ENCODE measurements at places on chromosomes 11 and 22.

DNA sequence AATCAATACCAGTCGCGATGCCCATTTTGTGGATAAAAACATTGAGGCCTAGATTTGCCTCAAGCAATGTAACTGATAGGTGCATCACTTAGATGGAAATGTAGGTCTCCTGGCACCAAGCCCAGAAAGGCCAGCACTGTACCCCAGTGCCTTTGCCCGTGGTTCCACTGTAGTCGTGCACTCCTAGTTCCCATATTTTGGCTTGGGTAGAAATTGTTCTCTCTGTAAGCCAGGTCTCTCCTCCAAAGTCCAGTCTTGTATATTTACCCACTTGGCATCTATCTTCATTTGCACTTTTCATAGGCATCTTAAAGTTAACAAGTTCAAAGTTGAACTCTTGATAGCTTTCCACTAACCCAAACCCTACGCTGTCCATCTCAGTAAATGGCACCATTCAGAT is 41.6 kb upstream of the DMC1 start:
- no peak for DNase-seq

DNA sequence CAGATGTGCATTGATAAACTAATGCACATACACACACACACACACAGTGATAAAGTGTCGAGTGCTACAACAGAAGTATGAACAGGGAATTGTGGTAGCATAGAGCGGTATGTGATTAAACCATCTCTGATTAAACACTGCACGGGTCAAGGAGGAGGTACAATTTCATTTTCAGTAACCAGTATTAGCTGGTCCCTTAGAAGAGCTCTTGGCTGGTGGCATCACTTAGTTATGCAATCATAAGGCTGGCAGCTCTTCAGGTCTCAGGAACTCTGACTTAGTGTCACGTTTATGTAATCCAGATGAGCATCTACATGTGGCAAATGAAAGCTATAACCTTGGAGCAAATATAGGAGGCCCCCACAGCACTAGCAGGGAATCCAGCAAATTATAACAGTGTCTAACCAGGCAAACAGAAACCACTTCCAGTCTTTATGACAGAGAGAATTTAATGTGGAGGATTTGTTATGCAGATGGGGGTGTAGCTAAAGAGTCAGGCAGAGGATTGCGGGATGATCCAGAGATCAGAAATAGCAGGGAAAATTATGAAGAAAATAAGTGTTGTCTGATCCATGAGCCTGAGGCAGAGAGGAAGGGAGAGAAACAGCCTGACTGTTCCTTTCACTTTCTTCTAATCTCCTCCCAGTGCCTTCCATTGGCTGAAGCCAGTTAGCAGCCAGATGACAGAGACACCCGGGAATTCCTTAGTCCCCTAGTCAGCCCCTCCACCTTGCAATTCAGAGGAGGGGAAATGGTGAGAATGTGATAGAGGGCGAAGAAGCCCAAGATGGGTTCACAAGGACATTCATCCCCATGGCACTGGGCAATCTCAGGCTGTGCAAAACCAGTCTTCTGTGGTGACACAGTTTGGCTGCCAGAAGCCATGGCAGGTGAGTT is 533.1 kb upstream of the TENM4 start:
- peak; percentile 31 for DNase-seq

GRCh38 chr11:117443266-117444186 is 115.9 kb downstream of the CEP164 start:
- peak; percentile 59 for DNase-seq

DNA sequence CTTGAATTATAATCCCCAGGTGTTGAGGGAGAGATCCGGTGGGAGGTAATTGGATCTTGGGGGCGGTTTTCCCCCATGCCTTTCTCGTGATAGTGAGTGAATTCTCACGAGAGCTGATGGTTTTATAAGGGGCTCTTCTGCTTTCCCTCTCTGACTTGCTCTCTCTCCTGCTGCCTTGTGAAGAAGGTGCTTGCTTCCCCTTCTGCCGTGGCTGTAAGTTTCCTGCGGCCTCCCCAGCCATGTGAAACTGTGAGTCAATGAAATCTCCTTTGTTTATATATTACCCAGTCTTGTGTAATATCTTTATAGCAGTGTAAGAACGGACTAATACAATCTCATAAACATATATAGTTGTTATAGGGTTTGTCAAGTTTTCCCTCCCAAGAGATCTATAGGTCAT is 32.8 kb downstream of the KCNE3 start:
- no peak for DNase-seq

- DNase-seq, result no peak
Observed at GRCh38 chr22:39686776-39687525, 116.4 kb downstream of the CACNA1I start.

DNA sequence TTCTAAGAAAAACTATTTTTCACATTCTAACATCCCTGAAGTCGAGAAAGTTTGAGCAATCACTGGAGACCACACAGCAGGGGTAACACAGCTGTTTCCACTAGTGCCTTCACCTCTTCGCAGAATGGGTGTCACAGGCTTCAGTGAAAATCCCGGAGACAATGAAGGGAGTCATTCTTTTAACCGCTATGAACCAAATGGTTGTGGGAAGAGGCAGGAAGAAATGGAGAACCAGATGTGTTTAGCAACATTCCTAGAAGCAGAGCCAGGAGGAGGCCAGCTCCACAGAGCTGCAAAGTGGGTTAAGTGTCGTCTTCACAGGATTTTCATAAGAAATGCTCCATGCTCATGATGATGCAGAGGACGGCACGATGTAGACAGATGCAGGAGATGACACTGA is 221.1 kb downstream of the LARGE1 start:
- DNase-seq, result no peak

DNA sequence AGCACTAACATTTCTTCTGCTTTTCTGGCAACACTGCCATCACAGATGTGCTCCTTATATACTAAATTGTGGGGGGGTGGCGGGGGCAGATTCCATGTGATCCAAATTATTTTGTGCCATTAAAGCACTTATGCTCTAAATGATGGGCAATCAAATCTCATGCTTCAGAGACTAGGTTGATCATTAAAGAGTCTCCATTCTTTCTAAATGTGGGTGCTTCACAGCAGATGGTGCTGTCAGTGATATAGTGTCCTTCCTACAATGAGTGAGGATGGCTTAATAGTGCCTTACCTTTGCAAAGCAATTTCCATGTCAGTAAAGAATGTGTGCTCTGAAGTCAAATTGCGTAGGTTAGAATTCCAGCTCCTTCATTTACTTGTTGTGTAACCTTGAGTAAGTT is 589.8 kb downstream of the ETS1 start:
- DNase-seq, result no peak

- DNase-seq, result no peak
Observed at GRCh38 chr11:72562431-72562830, 111.8 kb downstream of the PDE2A start.

- no peak for DNase-seq
Observed at GRCh38 chr11:1303126-1303821, 6.2 kb downstream of the TOLLIP start.

- DNase-seq, result no peak
Observed at GRCh38 chr22:24090581-24090980, 79.5 kb downstream of the CABIN1 start.

DNA sequence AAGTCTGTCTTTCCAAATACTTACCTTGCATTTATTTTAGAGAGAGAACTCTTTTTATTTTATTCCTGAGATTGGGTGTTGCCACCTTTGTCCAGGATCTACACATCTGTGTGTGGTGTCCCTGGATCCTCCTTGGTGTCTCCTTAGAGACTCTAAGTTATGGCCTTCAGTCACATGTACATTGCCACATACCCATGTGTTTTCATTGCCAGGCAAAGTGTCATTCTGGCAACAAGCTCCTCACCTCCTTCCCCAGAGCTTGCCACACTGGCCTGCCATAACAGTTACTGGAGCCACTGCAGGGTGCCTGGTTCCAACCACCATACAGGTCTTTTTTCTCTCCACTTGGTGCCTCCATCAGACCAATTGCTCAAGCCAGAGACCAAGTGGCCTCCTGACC is 379.7 kb downstream of the NTM start:
- no peak for DNase-seq

DNA sequence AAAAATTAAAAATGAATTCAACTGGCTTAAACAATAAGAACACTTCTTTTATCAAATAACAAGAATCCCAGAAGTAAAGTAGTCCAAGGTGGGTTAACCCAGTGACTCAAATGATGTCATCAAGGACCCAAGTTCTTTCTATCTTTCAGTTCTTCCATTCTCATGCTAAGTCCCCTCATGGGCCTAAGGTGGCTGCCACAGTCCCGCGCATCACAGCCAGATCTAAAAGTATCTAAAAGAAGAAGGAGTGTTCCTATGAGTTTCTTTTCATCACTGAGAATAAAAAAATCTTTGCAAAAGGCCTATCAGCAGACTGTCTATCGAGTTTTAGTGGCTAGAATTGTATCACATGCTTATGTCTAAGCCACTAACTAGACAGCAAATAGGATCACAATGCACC is 37.2 kb upstream of the LDLRAD3 start:
- DNase-seq, result no peak

- no peak for DNase-seq
Observed at GRCh38 chr11:3707176-3707575, 36.0 kb upstream of the CHRNA10 start.

DNA sequence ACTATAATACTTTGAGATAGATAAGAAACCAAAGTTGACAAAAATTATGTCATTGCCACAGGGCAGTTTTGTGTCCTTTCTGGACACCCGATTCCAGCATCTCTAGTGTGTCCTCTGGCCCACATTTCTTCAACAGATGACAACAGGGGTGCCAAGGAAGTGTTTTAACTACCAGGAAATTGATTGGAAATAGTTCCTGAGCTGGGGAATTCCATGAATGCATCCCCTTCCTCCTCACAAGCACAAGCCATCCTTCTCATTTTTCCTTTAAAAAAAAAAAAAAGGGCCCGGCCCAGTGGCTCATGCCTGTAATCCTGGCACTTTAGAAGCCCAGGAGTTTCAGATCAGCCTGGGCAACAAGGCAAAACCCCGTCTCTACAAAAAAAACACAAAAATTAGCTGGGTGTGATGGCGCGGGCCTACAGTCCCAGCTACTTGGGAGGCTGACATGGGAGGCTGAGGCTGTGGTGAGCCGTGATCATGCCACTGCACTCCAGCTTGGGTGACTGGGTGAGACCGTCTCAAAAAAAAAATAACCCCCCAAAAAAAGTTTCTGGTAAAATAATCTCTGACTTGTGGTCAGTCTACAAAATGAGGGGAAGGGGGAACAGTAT is 797 bp upstream of the B3GAT3 start:
- no peak for DNase-seq

DNA sequence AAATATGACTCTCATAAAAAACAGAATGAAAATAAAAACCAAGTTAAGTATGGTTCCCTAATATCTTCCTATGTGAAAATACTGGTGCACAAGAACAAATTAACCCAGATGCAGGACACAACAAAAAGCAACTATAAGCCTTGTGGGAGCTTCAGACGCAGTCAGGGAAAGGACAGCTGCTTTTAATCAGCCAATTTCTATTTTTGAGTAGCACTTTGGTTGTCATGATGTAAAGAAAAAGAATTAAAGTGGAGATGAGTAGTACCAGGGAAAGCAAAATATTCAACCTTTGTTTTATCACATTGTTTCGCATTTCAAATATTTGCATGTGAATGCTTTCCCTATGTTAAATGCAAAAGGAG is 339.9 kb downstream of the SOX6 start:
- DNase-seq, result no peak

- no peak for DNase-seq
Observed at GRCh38 chr11:119472186-119472855, 49.3 kb upstream of the THY1 start.

DNA sequence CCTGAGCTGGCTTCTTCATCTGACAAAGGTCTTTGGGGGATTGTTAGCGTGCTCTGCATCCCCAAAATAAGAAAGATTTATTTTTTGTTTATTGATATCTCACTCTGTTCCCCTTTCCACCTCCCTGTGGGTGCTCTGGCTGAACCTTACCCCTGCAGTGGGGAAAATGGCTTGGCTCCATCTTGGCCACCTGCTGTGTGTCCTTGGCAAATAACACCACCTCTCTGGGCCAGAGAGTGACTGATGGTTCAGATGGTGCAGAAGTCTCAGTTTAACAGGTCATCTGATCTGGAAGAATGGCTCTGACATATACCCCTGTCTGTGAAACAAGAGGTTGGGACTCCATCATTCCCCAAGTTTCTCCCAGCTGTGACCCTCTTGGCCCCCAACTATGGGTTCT is 157.6 kb downstream of the MYO18B start:
- no peak for DNase-seq

GRCh38 chr11:16299884-16300782 is 56.2 kb downstream of the SOX6 start:
- DNase-seq, result no peak

DNA sequence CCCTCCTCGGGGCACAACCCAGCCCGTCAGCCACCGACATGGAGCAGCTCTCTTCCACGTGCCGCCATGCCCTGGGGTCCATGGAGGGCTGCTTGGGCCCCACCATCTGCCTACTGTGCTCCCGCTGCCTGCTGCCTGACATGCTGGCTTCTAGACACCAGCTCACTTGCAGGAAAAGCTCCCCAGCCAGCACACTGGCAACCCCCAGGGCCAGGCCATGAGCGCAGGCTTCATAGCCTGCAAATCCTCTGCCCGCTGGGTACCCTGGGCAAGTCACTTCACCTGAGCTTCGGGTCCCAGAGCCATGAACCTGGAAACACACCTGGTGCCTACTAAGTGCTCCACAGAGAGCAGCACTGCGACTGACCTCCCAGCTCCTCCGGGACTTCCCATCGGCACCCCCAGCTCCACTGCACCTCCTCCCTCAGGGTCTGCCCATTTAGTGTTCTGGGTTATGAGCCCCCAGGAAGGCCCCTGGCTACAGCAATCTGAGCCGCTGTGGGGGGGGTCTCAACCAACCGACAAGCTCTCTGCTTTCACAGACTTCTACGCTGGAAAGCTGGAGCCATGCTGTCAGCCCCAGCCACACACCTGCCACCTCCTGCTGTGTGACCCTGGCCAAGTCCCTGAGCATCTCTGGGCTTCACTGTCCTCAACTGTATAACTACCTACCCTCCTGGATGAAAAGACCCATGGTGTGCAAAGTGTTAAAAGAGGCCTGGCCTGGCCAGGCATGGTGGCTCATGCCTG is 139.2 kb downstream of the CRYBB2 start:
- no peak for DNase-seq

DNA sequence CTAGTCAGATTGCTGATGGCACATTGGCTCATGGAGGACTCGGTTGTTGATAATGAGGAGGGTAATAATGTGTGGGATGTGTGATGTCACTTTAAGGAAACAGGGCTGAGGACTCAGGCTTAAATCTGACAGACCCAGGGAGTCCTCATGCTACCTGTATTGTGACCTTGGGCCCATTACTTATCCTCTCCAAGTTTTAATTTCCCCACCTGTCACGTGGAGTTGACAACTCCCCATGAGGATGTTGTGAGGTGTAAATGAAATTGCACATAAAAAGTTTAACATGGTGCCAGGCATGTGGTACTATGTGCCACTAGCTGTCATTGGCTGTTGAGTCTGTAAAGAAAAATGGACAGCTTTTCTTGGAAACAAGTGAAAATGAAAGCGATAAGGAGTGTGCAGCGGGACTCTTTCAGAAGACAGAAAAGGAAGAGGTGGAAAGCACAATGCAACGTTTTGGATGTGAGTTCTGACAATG is 15.3 kb downstream of the IL10RA start:
- DNase-seq, result no peak

Measured in neuronal stem cell (in vitro differentiated cells).